ENCODE measurements at places on chromosomes 6 and 20. TPM values are rescaled to one million over a fixed set of nuclear protein-coding genes. Genes with fewer than 3 reads are reported as not detected.

SLC4A11 gene
- total RNA-seq: not detected

SIRPG gene
- not detected for total RNA-seq

PSORS1C2 gene
- not detected for total RNA-seq

LKAAEAR1 gene
- total RNA-seq: not detected

STMND1 gene
- not detected for total RNA-seq

HLA-G gene
- not detected for total RNA-seq

CCN6 gene
- total RNA-seq: not detected

JAG1 gene
- total RNA-seq: 9.9 TPM

RGS17 gene
- 1.1 TPM for total RNA-seq
